ENCODE measurements at places on chromosomes 3 and 15. TPM values are rescaled to one million over a fixed set of nuclear protein-coding genes. Genes with fewer than 3 reads are reported as not detected.

C3orf33 gene
- total RNA-seq = 8.4 TPM

MYO9A gene
- 33.9 TPM for total RNA-seq

ZNF502 gene
- 3.5 TPM for total RNA-seq

TMEM212 gene
- not detected for total RNA-seq

All from right cardiac atrium (tissue), 5 donors.